ENCODE measurements at places on chromosomes 13 and 19.

DNA sequence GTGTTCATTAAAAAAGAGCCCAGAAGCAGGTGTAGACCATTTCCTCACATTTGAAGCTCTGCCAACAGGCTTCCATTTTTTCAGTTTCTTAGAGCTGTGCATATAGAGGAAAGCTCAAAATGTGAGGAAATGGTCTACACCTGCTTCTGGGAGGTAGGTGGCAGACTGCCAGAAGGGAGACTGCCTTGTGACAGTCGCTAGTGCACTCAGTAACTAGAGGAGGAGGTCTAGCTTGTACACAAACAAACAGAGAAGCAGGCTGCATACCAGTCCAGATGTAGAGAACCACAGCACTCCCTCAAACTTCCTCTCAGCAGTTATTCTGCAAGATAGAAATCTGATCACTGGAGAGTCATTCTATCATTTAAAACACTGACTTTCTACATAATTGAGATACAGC lies 800.2 kb downstream of the EFNB2 start:
- no peak for DNase-seq

GRCh38 chr13:43676320-43676719 lies 110.5 kb downstream of the ENOX1 start:
- DNase-seq: peak; percentile 17

DNA sequence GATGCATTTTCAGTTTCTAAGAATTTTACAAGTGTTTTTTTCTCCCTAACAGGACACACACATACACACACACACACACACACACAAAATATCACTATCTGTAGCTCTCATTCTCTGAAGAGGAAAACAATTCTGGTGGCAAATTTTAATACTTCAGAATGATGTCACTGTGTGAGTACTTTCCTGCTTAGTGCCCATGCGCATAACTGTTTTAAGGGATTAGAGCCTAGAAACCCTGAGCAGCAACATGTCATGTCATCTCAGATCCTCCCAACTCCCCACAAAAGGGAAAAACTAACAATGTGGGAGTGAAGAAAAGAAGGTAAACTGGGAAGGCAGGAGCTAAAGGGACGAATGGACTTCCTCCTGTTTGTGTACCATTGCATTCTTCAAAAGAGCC lies 401.2 kb downstream of the SPRY2 start:
- DNase-seq: no peak

GRCh38 chr19:3508771-3509535 lies 2.8 kb downstream of the FZR1 start:
- no peak for DNase-seq

- DNase-seq: no peak
Measured at GRCh38 chr13:110780422-110780821, 66.9 kb downstream of the ING1 start.

DNA sequence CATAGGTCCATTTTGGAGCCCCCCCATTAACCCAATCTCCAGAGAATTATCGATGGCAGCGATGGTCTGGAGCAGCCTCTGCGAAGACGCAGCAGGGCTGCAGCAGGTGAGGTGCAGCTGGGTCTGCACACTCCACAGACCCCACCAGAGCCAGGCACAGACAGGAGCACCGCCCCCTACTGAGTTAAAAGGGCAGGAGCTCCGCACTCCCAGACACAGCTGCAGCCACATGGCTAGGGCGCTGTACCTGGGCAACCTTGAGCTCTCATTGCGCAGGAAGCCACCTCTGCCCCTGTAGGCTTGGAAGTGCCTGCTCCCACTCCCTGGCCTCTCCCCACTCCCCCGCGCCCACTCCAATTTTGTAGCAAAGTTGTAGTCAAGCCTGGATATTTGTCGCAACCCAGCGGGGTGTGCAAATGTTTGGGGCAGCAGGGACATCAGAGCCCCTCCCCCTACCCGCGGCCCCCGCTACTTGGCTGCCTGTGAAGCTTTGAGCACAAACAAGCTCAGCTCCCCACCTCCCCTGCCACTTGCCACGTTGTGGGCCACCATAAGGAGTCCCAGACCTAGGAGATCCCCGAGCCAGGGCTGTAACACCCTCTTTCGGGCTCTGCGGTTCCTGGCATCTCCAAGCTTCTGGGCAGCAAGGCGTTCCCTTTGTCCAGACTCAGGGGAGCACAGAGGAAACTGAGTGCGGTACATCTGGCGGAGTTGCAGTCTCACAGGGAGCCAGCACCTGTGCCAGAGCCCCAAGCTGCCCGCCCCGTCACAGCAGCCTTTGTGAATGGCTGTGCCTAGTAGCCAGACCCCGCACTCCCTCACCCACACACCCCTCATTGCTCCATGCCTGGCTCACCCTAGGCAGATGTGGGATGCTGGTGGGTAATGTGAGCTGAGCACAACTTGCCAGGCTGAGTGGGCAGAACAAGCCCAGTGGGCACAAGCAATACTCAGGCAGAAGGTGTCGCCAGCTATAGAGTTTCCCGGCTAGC lies 949.7 kb upstream of the SLITRK1 start:
- DNase-seq: no peak

GRCh38 chr13:93953841-93954240 lies 525.6 kb downstream of the DCT start:
- DNase-seq: no peak

DNA sequence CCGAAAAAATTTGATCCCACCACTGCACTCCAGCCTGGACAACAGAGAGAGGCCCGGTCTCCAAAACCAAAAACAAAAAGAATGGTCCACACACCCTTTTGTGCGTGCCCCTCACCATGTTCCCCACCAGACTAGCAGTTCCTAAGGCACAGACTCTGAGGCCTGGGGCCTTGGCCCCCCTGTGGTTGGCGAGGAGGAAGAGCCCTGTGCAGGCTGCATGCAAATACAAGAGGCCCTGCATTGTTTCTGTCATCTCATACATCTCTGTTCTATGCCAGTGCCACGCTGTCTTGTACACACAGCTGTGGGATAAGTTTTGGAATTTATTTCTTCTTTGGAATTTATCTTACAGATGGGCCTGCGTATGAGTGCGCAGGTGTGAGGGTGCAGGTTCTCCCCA lies 4.7 kb upstream of the YJEFN3 start:
- DNase-seq: no peak

- no peak for DNase-seq
Measured at GRCh38 chr13:20823071-20823470, 49.3 kb upstream of the EEF1AKMT1 start.

DNA sequence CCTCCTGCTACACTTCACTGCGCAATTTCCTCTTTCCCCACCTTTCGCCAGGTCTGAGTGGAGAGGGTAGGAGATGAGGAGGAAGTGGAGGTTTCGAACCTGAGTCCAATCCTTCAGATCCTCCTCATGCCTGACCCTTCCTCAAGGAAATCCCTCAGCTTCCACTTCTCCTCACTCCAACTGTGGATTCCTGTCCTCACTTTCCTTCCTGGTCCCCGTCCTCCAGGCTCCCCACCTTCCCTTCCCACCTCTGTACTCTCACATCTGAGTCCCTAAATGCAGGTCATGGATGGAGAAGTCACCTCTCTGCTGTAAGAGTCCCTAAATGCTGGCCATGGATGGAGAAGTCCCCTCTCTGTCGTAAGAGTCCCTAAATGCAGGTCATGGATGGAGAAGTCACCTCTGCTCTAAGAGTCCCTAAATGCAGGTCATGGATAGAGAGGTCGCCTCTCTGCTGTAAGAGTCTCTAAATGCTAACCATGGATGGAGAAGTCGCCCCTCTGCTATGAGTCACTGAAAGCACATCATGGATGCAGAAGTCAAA lies 3.1 kb downstream of the TMEM86B start:
- DNase-seq: no peak

DNA sequence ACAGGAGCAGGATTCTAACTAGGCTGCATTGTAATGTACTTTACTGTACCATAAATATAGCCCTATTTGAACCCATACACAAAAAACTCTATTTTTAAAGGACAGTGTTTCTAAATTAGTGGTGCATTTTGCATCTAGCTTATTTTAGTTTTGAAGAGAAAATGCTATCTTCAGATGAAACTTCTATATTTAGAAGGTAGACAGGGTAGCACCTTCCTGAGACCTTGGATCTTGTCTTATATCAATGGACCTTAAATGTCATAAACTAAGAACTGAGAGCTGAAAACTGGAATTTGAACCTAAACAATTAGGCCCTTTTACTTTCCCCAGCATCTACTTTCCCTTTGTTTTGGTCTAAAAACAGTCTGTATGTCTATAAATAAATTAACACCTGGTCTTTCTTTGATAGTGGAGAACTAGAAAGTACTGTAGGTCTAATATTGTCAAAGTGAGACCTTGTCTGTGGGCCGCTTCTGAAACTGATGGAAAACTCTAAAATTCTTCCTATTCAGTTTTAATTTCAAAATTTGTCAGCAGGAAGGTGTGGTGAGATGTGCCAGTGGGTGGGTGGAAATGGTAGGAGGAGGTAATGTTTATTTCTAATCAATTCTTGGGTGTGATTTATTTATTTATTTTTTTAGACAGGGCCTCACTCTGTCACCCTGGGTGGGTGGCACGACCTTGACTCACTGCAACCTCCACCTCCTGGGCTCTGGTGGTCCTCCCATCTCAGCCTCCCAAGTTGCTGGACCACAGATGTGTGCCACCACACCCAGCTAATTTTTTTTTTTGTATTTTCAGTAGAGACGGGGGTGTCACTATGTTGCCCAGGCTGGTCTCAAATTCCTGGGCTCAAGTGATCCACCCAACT lies 10.1 kb downstream of the COG3 start:
- no peak for DNase-seq

- no peak for DNase-seq
Measured at GRCh38 chr19:38264486-38265212, at the start of gene SPINT2. SPINT2 (plus strand) TSS chr19:38264573; CDS start chr19:38264893, 320 bp downstream.

DNA sequence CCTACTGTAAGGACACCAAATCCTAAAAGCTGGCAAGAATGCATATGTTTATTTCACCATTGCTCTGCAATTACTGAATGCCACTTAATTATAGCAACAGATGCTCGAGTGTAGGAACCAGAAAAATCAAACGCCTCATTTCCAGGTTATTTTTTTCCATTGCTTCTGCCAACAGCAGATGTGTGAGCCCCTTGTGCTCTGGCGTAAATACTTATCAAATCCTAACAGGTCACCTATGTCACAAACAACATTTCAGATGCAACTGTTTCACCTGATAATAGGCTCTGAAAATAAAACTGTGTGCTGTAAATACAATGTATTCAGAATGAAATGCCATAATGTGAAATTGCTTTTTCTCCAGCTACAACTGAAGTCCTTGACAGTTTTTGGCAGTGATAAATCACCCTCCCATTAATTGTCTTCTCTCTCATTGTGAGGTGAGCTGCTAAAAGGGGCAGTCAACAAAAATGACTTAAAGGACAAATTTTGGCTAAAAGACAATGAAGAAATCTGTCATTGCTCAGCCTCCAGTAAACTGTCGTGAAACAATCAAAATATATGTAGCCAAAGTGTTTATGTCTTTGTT lies 344.0 kb downstream of the DACH1 start:
- no peak for DNase-seq

GRCh38 chr13:102170305-102170704 lies 231.5 kb downstream of the FGF14 start:
- DNase-seq: no peak

DNA sequence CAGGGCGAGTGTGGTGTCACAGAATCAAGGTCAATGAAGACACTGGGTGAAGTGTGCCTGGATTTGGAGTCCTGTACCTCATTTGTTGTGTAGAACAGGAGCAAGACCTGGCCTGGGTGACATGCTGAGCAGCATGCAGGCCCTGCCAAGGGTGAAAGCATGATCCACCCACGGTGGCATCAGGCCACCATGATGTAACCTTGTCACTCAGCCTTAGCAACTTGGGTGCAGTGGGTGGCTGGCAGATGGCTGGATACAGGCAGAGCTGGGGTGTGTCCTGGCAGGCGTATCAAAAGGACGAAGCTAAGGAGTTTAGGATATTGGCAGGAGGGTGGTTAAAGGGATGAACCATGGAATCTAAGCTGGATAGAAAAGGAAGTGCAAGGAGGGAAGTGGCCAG lies 10.3 kb downstream of the THSD1 start:
- no peak for DNase-seq

DNA sequence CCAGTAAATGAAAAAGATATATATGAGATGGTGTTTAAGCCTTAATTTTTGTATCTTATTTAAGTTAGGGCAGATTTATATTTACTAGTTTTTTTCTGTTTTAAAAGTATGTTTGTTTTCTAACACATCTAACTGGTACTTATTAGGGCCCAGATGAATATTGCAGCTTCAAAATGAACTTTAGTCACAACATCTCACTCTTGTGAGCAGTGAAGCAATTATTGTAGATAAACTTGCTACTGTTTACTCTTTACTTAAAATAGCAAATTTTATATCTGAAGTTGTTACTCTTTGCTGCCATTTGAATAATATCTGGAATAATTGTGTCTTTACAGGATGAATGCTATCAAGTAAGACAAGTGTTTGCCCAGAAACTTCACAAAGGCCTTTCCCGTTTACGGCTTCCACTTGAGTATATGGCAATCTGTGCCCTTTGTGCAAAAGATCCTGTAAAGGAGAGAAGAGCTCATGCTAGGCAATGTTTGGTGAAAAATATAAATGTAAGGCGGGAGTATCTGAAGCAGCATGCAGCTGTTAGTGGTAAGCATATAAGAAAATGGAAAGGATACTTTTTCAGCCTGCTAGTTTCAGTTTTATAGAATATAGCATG lies 166.8 kb downstream of the PDS5B start:
- DNase-seq: no peak

GRCh38 chr13:40306817-40307216 lies 359.6 kb downstream of the FOXO1 start:
- no peak for DNase-seq

DNA sequence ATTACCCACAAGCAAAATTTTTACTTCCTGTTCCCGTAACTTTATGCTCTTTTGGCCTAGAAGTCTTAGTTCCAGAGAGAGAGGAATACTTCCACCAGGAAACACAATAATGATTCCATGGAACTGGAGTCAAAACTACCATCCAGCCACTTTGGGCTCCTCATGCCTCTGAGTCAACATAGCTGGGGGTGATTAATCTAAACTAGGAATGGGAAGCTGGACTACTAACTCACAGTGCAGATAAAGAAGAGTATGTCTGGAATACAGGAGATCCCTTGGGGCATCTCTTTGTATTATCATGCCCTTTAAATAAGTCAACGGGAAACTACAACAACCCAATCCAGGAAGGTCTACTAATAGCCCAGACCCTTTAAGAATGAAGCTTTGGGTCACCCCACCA lies 8.9 kb upstream of the ELF1 start:
- DNase-seq: no peak

DNA sequence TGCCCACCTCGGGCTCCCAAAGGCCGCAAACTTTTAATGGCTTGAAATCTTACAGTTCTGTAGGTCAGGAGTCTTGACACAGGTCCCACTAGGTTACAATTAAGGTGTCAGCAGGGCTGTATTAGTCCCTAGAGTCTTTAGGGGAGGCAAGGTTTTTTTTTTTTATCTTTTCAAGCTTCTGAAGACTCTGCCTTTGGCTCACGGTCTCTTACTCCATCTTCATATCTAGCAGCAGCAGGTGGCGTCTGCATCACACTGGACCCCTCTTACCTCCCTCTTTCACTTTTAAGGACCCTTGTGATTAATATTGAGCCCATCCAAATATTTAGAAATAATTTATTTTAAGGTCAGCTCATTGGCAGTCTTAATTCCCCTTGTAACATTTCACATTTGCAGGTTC lies 11.6 kb downstream of the MIR17HG start:
- no peak for DNase-seq

GRCh38 chr13:59409211-59409610 lies 754.5 kb downstream of the DIAPH3 start:
- DNase-seq: no peak
